ENCODE measurements at places on chromosomes 7 and 10.

- DNase-seq: no peak
Measured at GRCh38 chr10:72502581-72502980, 123.3 kb downstream of the MICU1 start.

- no peak for DNase-seq
Measured at GRCh38 chr7:102061981-102062390, 224.7 kb upstream of the SH2B2 start.

- DNase-seq: no peak
Measured at GRCh38 chr7:946256-946996, 8.1 kb downstream of the ADAP1 start.

GRCh38 chr7:139852482-139852845 lies 23.4 kb downstream of the TBXAS1 start:
- DNase-seq: no peak

DNA sequence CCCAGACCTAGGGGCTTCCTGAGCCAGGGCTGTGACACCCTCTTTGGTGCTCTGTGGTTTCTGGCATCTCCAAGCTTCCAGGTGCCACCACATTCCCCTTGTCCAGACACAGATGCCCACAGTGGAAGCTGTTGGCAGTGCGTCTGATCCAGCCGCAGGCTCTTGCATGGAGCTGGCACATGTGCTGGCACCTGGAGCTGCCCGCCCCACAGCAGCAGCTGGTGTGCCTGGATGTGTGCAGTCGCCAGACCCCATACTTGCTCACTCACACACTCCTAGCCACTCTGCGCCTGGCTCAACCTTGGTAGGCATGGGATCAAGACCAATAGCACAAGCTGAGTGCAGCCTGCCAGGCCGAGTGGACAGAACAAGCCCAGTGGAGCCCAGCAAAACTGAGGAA lies 106.5 kb downstream of the LYZL1 start:
- no peak for DNase-seq

DNA sequence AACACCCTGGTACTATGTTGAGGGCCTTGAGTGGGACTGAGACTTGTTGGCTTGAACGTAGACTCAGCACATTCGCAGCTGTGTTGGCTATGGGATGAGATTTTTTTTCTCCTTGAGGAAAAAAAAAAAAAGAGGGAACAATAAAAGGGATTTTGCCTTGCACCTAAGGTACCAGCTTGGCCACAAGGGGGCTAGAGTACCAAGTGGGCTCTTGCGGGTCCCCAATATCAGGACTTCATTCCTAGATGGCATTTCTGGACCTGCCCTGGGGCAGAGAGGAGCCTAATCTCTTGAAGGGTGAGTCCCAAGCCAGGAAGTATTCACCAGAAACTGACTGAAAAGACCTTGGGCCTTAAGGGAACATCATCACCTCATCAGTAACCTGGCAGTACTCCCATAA lies 1083.6 kb upstream of the PHF14 start:
- no peak for DNase-seq

DNA sequence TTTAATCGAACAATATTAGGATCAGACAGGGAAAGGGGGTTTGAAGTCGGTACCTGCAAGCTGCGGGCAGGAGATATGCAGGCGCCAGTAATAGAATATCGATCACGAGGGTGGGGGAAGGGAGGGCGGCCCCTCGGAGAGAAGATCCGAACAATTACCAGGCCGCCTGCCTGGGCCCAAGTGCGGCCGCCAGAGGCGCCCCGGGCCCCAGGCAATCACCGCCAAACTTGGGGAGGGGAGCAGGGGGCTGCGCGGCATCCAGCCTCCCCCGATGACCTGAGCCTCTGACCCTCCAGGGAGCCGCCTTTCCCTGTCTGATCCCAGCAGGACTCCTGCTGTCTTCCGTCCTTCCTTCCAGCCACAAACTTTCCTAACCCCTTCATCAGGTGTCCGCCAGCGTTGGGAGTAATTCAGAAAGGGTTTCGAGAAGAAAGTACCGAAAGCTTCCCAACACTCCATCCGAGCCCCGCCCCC lies 1.1 kb downstream of the NKX1-2 start:
- DNase-seq: no peak

- no peak for DNase-seq
Measured at GRCh38 chr10:6511347-6511746, 68.7 kb downstream of the PRKCQ start.

GRCh38 chr7:70679661-70680060 lies 452.3 kb upstream of the GALNT17 start:
- no peak for DNase-seq

DNA sequence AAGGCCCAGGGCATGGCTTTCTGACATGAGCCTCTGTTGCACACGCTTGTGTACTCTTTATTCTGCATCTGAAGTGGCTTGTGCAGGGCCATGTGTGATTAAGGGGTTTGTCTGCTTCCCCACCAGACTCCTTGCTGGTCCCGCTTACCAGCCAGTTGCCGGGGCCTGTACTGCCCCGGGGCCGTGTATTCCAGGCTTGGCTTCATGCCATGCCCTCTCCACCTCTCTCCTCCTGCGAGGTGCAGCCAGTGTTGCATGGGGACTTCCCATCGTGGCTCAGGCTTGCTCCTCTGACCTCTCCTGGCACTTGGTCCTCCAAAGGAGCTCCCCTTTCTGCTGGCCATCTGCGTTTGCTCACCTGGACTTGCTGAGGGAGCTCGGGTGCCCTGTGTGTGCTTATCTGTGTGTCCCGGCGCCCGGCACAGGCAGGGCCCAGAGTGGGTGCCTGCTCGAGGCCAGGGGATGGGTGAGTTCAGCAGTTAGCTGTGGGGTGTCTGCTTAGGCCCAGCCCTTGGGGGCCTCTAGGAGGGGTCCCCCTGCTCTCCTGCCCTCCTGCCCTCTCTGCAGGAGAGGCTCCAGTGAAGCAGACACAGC lies 11.0 kb upstream of the C10orf143 start:
- DNase-seq: no peak

- no peak for DNase-seq
Measured at GRCh38 chr10:112071596-112072133, 111.9 kb downstream of the GPAM start.

DNA sequence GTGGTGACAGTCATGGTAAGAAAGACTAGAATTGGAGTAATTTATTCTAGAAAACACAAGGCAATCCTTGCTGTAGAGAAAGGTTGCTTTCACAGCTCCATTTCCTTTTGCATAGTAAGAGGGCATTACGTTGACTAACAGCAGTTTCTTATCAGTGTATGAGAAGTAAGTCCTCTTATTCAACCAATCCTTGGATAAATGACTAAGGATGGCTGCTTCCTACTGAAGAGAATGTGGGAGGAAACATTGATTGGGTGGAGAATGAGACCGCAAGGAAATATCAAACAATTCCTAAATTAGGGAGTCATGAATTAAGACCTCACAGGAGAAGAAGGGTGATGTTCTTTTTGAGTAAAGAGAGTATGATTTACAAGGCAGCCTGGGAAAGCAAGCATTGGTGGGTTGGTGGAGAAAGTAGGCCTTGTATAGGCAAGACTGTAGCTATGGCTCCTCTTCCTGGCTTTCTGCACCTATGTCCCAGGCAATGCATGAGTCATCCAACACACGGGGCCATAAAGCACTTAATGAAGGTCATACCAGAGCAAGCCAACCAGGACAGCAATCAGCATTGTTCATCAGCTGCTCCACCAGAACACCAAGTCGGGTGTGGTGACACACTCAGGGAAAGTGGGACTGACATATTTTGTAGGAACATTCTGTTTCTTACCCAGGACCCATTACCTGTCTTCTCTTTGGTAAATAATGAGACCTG lies 5.6 kb downstream of the MGAM start:
- no peak for DNase-seq

DNA sequence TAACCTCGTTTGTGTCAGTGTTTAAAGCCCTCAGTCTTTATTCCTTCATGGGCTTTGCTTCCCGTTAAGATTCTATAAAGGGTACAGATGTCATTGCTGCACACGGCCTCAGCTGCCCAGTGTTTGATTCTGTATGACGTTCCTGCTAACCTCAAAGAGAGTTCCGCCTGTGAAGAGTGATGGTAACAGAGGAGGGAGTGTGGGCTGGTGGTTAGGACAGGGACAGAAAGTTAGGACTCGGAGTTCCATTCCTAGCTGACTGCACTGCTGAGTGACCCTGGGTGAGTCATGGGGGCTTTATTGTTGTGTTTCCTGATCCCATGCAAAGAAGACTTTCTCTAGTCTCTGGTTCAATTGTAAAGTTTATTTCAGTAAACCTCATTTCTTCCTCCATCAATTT lies 227.1 kb downstream of the DYNC1I1 start:
- no peak for DNase-seq

DNA sequence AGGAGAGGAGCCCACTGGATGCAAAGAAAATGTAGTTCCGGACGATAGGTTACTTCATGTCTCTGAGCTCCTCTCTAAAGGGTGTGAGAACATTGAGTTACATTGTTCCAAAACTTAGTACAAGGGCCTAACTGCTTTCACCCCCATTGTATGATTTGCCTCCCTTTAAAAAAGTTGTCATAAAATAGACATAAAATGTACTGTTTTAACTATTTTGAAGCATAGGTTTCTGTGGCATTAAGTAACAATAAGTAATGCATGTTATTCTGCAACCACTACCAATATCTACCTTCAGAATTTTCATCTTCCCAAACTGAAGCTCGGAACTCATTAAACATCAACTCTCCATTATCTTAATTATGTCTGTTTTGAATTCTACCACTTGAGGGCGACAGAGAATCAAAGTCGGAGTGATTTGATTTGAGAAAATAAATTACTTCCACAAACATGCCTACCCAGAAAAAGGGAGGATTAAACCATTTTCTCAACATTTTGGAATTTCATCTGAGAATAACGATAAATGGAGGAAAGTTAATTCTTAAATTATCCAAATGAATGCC lies 2.7 kb downstream of the IGFBP1 start:
- no peak for DNase-seq

DNA sequence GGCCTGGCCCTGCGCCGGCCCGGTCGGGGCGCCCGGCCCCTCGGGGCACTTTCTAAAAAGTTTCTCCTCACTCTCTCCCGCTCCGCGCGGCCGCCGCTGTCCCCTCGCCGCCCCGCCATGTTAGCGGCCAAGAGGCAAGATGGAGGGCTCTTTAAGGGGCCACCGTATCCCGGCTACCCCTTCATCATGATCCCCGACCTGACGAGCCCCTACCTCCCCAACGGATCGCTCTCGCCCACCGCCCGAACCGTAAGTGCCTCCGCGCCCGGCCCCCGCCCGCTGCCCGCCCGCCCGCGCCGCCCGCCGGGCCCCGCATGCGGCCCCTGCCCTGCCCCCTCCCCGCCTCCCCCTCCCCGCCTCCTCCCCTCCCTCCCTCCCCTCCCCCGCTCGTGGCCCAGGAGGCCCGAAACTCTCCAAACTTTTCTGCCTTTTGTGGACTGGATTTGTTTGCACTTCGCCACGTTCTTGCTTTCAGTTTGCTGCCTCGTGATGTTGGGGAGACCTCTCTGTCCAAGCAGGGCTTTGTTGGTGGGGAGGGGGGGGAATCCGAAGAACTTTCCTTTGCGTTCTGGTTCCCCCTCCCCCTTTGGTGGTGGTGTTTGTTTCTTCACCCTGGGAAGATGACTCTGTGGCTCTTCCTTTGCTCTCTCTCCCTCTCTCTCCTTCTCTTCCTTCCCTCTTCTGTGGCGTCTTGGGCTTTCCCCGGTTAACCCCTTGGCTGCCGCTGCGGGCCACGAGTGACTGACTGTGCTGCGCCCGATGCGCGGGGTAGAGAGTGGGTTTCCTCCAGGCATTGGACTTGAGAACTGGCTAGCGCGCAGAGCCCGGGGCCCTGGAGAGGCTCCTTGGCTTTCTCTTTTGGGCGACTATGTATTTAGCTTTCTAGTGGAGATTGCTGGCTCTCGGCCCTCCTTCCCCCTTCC lies 1.6 kb downstream of the TCF7L2 start:
- DNase-seq: no peak

DNA sequence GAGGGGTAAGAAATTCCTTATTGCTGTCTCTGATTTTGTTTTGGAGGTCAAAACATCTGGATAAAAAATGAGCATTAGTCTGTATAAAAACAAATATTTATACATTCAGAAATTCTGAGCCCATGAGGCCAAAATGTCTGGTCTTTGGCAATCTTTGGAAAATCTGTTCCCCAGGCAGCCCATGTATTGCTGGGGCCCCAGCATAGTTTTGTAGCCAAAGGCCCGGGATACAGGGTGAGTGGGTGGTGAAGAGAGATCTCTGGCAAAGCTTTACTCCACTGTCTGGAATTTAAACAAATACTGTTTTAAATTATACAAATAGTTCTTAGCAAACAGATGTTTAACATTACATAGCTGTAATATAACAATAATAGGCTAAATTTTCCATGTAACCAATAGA lies 134.7 kb upstream of the GALNT17 start:
- DNase-seq: no peak

- DNase-seq: no peak
Measured at GRCh38 chr7:39002755-39003154, 25.0 kb downstream of the POU6F2 start.

DNA sequence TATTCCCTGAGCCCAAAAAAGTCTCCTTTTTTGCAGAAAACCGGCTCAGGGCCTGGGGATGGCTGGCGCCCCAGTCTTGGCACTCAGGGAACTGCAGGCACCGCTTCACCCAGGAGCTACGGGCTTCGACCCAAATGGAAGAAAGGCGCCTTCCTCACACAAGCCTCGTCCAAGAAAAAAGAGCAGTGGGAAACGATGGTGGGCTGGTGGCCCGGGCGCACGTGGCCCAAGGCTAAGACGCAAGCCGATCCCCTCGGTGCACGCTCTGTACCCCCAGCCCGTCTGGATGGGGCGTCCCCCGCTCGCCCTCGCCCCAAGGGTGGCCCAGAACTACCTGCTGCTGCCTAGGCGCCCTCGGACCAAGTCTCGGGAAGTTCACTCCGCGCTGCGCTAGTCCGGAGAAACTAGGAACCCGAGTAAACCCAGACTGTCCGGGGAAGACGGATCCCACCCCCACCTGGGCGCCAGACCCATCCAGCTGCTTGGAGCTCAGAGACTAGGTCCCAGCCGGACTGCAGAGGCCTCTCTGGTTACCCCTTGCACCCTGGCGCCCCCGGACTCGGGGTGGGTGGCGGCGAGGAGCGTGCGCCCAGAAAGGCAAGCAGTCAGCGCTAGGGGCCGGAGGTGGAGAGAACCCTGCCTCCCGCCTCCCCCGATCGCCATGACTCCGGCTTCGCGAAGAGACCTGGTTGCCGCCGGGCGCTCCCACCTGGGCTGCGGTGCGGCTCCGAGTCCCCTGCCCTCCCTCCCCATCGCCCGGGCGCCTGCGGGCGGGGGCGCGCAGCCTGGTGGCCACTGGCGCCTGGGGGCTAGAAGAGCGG lies 76.4 kb downstream of the CALN1 start:
- DNase-seq: no peak

DNA sequence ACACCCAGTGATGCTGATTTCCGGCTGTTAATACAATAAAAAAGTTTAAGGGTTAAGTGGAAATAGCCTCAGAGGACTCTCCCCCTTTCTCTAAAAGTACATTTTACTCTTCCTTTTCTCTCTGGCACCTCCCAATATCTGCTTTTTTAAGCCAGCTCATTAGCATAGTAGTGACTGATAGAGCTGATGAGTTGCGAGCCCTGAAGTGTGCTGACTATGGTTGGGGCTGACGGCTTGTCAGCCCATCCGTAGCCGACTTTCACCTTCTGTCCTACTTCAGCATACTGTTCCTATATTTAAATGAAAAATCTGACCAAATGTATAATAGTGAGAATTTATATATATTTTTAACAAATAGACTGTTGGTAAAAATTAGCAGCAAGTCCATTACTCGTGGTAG lies 80.0 kb downstream of the SHH start:
- DNase-seq: no peak

- no peak for DNase-seq
Measured at GRCh38 chr10:69455006-69455763, 3.9 kb downstream of the TSPAN15 start.

GRCh38 chr10:64346389-64346788 lies 825.2 kb downstream of the REEP3 start:
- no peak for DNase-seq
